ENCODE measurements at places on chromosomes 1 and 21. TPM values are rescaled to one million over a fixed set of nuclear protein-coding genes. Genes with fewer than 3 reads are reported as not detected.

Gene VN1R5
- polyA plus RNA-seq, result not detected

Gene TCEANC2
- 2.9 TPM for polyA plus RNA-seq

Gene KCNK2
- 1.1 TPM for polyA plus RNA-seq

Gene CLEC20A
- polyA plus RNA-seq, result 0.79 TPM

Gene LCE1E
- polyA plus RNA-seq, result not detected

Gene LENEP
- polyA plus RNA-seq, result not detected

Gene CCDC185
- polyA plus RNA-seq, result not detected

Gene PKP1
- not detected for polyA plus RNA-seq

Gene ADCY10
- 0.12 TPM for polyA plus RNA-seq

Gene LIX1L
- polyA plus RNA-seq, result 3.5 TPM

Gene FAM43B
- not detected for polyA plus RNA-seq

Gene STRIP1
- 6.6 TPM for polyA plus RNA-seq

Data from Purkinje cell (primary cell).